NCI-H226 (cell line): ENCODE measurements at places on chromosomes 2 and 18.

- DNase-seq, result no peak
Measured at GRCh38 chr2:6855860-6856547, 9.7 kb downstream of the CMPK2 start.

DNA sequence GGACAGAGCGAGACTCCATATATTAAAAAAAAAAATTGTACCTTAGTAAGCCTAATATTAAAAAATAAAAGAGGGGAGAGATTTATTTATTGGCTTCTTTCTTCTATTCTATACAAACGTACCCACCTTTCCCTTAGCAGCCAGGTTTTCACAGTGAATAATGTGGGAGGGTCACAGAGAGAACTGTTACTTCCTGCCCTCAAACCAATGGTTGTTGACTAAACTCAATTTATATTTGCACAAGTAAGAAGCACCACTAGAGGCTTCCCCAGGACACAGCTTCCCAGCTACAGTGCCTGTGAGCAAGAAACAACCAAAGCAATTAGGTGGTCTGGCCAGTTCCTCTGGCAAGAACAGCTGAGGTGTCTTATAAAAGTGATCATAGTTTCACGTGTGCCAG is 28.9 kb upstream of the GALR1 start:
- DNase-seq, result no peak

- DNase-seq, result no peak
Measured at GRCh38 chr18:75226286-75226955, 15.8 kb downstream of the TSHZ1 start.

DNA sequence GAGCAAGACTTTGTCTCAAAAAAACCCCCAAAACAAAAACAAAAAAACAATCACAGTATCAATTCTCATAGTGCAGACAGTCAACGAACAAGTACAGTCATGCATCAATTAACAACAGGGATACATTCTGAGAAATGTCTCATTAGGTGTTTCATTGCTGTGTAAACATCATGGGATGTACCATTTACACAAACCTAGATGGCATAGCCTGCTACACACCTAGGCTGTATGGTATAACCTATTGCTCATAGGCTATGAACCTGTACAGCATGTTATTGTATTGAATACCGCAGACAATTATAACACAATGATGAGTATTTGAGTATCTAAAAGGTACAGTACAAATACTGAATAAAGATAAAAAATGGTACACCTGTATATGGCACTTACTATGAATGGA is 67.8 kb upstream of the LMAN1 start:
- DNase-seq, result no peak

DNA sequence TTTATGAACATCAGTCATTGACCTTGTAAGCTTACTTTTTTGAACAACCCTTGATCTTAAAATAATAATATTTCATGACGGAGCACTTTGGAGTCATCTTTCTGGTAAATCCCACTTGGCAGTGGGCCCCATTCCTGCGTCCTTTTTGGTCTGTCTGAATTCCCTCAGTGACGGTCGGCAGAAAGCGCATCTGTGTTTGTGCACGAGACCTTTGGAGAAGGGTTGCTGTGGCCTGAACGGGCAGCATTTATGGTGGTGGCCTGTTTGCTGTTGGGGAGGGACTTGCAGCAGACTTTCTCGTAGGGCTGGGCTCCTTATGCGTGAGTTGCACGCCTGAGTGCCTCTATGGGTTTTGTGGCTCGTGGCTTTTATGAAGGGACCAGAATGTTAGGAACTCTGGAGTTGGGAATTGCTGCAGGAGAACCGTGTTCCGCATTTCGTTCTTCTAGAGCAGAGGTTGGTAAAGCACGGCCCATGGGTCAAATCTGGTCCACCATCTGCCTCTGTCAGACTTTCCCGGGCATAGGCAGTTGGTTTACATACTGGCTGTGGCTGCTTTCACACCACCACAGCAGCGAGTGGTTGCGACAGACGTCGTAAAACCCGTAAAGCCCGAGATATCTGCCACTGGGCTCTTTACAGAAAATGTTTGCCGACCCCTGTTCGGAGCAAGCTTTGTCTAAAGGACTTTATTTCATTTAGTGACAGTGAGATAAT is 30.8 kb downstream of the LPIN1 start:
- no peak for DNase-seq
